Astrocyte (in vitro differentiated cells and primary cell): ENCODE measurements at places on chromosomes 4 and X.

DNA sequence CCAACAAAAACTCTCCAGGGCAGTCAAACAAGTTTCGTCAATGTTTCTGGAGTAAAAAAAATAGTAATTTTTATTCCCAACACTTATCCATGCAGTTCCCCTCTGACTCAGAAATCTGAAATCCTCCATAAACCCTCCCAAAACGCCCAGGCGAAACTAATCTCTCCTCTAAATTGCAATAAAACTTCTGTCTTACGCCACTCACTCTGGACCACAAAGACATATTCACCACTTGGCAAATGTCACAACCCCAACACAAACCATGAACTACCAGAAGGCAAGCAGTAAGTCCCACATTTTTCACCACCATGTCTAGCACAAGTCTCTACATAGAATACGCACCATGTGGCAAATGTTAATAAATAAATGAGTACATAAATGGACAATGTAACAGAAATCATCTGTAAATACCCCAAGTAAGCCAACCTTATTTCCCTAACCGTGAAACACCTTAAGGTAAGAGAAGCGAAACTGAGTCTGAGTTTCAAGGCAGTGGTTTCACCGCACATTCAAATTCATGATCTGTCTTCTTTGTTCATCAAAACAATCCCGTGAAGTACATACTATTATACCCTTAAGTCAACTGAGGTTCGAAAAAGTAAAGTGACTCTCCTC, 1.6 kb downstream of the PAPSS1 start:
- DNase-seq = peak; percentile 38

GRCh38 chrX:10986616-10987015, 124.5 kb upstream of the HCCS start:
- DNase-seq = peak; percentile 29

DNA sequence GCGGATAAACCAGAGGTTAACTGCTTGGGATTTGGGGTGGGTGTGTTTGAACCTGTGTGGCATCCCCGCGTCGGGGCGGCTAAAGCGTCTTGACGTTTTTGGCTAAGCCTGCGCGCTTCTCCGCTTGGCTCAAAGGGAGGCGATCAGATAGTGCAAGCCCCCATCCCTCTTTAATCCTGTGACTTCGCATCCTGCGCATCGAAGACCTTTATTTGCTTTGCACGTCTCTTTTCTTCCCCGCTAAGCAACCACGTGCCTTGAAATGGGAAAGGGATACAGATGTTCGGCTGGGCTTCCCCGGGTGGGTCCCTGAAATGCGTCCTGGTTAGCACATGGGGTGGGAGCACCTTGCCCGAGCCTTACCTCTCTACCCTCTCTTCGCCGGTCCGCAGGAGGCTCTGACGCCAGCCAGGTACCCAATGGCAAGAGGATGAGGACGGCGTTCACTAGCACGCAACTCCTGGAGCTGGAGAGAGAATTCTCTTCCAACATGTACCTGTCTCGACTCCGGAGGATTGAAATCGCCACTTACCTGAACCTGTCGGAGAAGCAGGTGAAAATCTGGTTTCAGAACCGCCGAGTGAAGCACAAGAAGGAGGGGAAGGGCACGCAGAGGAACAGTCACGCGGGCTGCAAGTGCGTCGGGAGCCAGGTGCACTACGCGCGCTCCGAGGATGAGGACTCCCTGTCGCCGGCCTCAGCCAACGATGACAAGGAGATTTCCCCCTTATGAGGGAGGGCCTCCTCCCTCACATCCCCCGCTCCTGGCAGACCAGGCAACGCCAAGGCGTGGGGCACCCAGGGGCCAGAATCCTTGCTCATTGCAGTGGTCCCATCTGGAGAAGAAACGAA, 1.5 kb downstream of the GSX2 start:
- no peak for DNase-seq

GRCh38 chrX:85026170-85026569, 22.5 kb downstream of the APOOL start:
- no peak for DNase-seq

DNA sequence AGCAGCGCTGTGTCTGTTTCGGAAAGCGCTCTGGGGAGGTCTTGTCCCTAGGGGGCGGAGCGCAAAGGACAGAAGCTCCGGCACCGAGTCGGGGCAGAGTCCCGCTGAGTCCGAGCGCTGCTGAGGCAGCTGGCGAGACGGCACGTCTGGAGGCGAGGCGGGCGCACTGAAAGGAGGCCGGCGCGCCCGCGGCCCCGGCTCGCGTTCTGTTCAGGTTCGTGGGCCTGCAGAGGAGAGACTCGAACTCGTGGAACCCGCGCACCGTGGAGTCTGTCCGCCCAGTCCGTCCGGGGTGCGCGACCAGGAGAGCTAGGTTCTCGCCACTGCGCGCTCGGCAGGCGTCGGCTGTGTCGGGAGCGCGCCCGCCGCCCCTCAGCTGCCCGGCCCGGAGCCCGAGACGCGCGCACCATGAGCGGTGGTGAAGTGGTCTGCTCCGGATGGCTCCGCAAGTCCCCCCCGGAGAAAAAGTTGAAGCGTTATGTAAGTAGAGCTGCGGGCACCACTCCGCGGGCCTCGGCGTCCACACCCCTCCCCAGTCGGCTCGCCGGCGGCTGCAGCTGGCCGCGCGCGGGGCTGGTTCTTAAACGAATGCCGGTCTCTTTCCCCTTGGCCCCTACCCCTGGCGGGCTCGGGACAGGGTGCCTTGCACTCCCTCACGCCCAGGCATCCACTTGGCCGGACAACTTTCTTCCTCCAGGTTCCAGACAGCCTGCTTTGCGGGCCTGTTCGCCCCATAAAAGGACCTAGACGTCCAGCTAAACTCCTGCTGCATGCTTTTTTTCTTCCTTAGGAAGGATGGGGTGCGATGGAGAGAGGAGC, at the start of gene GAB1:
GAB1 (plus strand) TSS at position 96 of the 819 bp plus-strand sequence; CDS start at position 409, 313 bp downstream.
- DNase-seq = peak; percentile 73

DNA sequence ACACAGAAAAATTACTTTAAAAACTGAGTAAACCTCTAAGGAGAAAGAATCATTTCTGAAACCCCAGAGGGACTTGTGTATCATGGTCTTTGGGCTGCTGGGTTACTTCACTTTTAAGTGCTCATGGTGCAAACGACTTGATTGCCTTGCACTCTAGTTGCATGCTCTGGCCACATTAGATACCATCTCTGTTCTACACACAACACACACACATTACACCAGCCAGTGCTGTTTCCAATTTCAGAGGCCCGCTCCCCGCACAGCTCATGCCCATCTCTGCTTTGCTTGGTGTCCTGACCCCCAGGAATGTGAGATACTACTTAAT, 2.1 kb downstream of the PPP3CA start:
- no peak for DNase-seq

DNA sequence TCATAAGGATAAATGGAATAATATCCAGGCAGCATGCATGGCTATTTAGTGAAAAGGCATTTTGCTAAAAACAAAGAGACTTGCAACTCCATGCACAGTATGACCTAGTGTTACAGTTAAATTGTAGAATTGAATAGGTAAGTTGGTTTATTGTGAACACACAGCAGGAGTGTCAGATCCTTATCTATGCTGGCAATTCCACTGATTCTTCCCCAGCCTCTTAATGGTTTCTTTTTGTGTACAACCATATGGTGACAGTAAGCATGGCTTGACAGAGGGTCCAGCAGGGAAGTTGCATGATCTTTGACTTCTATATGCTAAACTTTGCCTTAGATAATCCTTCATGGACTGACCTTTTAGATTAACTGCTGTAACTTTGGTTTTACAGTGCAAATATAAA, 936.6 kb upstream of the EPHA5 start:
- DNase-seq = no peak

GRCh38 chrX:24682739-24683432, 10.8 kb upstream of the POLA1 start:
- DNase-seq = no peak

DNA sequence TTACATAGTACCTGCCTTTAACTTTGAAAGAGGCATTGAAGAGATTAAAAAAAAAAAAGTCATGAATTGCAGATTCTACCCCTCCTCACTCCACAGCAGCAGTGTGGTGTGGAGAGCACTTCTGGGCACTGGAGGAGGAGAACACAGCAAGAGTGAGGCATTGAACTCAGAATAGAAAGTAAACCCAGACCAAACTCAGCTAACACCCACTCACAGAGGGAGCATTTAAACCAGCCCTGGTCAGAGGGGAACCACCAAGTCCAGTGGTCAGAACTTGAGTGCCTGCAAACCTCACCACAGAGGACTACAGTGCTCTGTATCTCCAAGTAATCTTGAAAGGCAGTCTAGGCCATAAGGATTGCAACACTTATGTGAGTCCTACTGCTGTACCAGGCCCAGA, 15.6 kb upstream of the UGT2A1 start:
- no peak for DNase-seq

DNA sequence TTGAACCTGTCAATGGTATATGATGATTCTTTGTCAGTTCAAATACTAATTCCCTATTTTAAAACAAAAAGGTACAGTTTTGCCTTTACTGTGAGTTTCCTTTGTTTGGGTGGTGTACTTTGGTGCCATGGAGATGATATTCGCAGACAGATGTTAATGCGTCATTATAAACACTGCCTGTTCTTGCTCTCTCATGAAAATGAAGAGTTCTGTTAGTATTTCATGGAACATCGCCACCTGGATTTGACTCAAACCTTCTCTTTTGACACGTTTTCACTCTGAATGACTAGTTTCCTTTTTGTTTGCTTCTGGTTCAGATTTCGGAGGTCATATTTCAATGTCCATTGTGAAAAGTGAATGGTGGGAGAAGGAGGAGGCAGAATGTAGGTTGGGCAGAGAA, 6.9 kb upstream of the CTSO start:
- peak; percentile 64 for DNase-seq

GRCh38 chrX:105608745-105609144, 213.6 kb upstream of the NRK start:
- DNase-seq = no peak

- no peak for DNase-seq
Observed at GRCh38 chrX:23773601-23774175, 9.3 kb upstream of the SAT1 start.

DNA sequence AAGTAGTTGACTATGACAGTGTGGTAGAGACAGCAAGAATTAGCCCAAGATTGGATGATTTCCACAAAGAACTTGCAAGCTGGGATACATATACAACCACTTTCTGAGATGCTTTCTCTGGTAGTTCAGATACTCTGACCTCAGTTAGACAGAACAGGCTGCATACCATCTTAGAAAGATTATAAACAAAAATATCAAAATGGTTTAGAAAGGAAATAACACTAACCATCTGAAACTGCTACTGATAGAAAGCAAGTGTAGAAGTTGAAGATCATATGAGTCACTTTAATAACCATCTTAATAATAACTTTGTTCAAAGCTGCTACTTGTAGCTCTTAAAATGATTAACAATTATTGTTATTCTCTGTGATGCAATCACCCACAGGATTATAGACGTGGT, 255.4 kb upstream of the TTC29 start:
- DNase-seq = peak; percentile 4

GRCh38 chr4:140247237-140247636, 93.3 kb upstream of the MAML3 start:
- no peak for DNase-seq

GRCh38 chrX:67723580-67724351, 179.9 kb downstream of the AR start:
- no peak for DNase-seq

DNA sequence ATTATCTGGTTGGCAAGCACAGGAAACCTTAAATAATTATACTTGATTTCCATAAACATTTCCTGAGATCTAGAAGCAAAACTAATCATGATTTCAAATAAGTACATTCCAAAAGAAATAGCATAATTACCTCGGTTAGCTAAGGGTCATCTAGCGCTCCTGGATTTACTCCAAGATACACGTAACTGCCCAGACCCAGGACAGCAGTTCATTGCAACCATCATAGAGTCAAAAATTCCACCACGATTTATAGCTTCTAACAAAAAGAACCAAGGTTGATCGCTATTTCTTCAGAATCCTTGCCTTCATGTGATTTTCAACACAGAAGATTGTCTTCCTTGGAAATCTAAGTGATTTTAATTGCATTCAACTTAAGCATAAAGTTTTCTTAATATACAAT, 1235.5 kb upstream of the TENM3 start:
- peak; percentile 61 for DNase-seq

DNA sequence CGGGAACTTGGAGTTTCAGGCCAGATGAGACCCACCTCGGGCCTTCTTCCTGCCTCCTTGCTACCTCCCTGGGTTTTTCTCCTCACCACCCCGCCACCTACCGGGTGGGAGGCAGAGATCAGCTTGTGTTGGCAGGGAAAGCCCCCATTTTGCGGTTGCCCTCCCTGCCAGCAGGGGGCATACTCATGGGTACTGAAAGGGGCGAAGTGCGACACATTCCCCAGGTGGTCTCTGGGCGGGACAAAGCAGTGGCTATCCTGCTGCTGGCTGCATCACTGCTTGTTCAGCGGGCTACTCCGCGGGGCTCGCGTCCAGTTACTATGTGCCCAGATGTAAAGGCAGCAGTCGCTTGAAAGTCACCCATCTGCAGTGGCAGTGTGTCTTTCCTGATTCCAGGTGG, 330.3 kb downstream of the PDHA2 start:
- no peak for DNase-seq

GRCh38 chr4:70425306-70425705, 27.6 kb downstream of the OPRPN start:
- no peak for DNase-seq

- no peak for DNase-seq
Observed at GRCh38 chr4:186017801-186018200, 51.2 kb upstream of the TLR3 start.

DNA sequence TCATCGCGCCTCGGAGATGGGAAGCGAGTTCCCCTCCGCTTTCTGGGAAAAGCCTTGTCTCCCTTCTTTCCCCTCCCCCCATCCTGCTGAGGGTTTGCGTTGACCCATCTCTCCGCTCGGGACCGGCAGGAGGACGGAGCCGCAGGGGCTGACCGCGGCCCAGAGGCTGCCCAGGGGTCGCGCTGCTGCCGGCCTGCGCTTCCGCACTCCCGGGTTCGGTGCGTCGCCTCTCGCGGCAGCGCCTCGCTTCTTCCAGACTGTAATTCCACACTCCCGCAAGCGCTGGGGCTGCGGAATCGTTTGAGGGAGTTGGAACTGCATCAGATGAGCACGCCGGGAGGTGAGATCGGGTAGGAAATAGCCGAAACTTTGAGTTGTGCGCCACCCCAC, 88.3 kb downstream of the BCOR start:
- no peak for DNase-seq

- DNase-seq = no peak
Observed at GRCh38 chrX:129034196-129034595, 489.1 kb downstream of the SMARCA1 start.

DNA sequence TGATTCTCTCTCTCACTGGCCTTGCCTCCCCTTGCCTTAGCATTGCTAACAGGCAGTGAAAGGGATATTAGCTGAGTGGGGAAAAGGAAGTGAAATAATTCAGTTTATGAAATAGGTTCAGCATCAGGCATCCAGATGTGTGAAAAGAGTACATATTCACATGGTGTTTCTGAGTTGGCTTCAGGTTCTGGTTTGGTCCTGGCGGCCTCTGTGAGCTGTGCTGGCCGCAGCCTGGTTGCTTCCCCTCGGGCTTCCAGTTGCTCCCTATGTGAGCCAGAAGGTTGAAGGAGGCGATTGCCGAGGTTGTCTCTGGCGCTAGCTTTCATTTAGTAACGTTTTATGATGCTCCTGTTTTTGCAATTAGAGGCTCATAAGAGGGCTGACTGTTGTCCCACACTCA, 99.1 kb upstream of the TLR2 start:
- no peak for DNase-seq
